ENCODE measurements at places on chromosomes 1 and 21.

GRCh38 chr21:41411449-41412089 is 14.5 kb upstream of the MX1 start:
- no peaks in the 10 kb centered on the region for H3K4me1 ChIP-seq
- no peak for ATAC-seq
- no peak overlapping the region for H3K27ac ChIP-seq
- H3K36me3 ChIP-seq, result peaks cover 52% of the 10 kb centered on the region
- no peaks in the 10 kb centered on the region for H3K27me3 ChIP-seq
- no peak overlapping the region for H3K4me3 ChIP-seq

DNA sequence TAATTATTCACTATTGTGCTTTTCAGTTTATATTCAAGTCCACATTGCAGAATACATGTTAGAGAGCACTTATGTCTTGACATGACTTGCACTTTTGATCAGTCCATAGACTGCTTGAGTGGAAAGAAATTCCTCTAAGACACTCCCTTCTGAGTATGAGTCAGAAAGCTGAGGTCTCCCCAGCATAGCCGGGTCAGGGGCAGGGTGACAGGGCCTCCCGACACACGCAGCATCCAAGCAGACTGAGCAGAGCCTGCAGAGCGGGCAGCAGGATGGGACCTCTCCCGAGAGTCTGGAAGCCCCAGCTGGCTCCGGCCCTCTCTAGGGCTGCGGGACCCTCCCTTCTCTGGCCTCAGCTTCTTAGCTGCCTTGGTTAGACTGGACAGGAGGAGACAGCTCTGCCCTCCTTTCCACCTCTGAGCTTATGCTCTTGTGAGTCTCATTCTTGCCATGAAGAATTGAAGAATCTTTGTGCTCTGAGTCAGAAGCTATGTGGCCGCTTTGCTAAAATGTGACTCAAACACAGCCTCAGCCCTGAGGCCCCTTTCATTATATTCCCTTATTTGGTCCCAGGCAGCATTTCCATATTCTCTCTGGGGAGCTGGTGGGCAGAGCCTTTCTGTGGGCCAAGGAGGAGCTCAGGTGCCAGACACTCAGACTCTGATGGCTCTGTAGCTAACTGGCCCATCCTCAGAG is 11.2 kb upstream of the CAPN2 start:
- ATAC-seq, result peak; percentile 39
- H3K4me3 ChIP-seq, result no peak overlapping the region
- H3K27ac ChIP-seq, result peak overlapping the region; percentile 50
- H3K36me3 ChIP-seq, result no peaks in the 10 kb centered on the region

GRCh38 chr1:38093569-38094520 is 47.3 kb upstream of the POU3F1 start:
- no peak for ATAC-seq
- no peaks in the 10 kb centered on the region for H3K36me3 ChIP-seq
- peaks cover 45% of the 10 kb centered on the region for H3K27me3 ChIP-seq
- no peak overlapping the region for H3K4me3 ChIP-seq
- peaks cover 11% of the 10 kb centered on the region for H3K4me1 ChIP-seq

DNA sequence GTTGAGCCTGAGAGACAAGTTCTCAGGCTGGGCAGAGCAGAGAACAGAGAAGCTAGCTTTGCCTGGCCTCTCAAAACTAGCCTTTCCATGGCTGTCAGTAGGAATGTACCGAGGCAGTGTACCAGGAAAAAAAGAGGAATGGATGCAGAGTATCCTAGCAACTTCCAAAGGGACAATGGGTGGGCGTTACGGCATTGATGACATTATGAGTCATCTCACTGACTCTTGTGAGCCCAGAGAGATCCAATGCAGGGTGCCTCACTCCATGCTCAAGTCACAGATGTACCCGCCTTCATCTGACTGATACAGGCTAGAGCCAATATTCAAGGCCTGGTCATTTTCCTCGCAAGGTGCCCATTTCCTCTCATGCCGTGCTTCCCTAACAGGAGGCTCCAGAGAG is 51.4 kb upstream of the C8B start:
- H3K4me1 ChIP-seq, result no peaks in the 10 kb centered on the region
- H3K27ac ChIP-seq, result no peak overlapping the region
- no peak overlapping the region for H3K4me3 ChIP-seq
- H3K27me3 ChIP-seq, result peaks cover 21% of the 10 kb centered on the region
- no peaks in the 10 kb centered on the region for H3K36me3 ChIP-seq
- no peak for ATAC-seq

DNA sequence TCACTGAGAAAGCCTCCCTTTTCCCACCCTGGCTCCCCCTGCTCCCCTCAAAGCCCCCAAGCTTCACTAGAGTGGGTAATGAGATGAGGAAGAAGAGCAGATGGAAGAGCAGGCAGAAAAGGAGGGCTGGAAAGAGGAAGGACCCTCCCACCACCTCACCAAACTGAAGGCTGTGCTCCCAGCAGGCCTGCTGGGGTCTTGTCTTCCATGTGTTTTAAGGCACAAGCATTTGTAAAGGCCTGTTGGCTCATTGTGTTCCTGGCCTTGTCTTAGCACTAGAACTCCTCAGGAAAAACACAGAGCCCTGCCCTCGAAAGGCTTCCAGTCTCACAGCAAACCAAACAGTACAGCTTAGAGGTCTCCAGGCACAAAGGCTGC is 51.5 kb downstream of the TOMM20 start:
- ATAC-seq, result no peak
- no peaks in the 10 kb centered on the region for H3K36me3 ChIP-seq
- H3K4me3 ChIP-seq, result no peak overlapping the region

DNA sequence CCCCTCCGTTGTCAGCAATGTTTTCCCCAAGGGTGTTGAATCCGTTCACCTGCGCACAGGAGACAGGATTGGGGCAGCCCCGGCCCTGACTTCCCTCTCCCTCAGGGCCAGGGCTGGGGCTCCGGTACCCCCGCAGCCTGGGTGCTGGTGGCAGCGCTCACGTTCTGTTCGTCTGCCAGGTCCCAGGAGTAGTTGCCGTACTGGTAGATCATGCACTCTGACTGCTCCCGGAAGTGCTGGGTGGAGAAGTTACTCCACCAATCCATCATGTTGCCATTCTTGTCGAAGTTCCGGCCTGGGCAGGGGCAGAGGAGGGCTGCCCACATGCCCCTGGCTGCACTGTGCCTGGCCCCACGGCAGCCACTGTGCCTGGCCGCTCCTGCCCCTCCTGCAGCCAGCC is 6.1 kb downstream of the PRXL2B start:
- no peak for ATAC-seq
- H3K36me3 ChIP-seq, result peaks cover 5% of the 10 kb centered on the region
- H3K27ac ChIP-seq, result peak overlapping the region; percentile 76
- peaks cover 29% of the 10 kb centered on the region for H3K27me3 ChIP-seq

GRCh38 chr1:110328274-110328673 is 10.9 kb upstream of the RBM15 start:
- no peak overlapping the region for H3K4me3 ChIP-seq
- H3K36me3 ChIP-seq, result no peaks in the 10 kb centered on the region
- no peak for ATAC-seq
- no peaks in the 10 kb centered on the region for H3K4me1 ChIP-seq
- H3K27ac ChIP-seq, result no peak overlapping the region

DNA sequence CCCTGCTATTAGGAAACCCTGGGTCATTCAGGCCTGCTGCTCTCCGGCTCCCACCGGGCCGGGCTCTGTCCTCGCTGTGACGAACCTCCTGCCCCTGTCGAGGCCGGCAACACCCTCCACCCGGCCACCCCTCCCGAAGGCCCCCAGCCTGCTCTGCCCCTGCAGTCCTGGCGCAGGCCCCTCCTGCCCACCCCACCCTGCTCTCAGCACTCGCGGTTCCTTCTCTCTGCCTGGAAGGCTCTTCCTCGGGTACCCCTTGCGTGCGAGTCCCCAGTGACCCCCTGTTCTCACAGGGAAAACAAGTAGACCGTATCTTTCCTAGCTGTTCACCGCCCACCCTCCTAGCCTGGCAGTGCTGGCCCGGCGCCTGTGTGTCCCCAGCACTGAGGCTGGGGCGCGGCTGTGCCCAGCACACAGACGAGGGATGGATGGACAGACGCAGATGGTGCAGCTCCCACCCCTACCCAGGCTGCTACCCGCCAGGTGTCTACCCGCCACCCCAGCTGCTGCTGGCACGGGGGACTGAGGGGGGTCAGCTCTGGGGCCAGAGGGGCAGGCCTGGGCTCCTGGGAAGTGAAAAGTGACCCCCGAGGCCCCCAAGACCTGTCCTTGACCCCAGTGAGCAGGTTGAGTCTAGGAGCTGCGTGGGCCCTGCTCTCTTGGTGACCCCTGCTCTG is 3.1 kb upstream of the VWA1 start:
- H3K36me3 ChIP-seq, result no peaks in the 10 kb centered on the region
- H3K4me3 ChIP-seq, result no peak overlapping the region
- peaks cover 81% of the 10 kb centered on the region for H3K27me3 ChIP-seq
- peaks cover 20% of the 10 kb centered on the region for H3K4me1 ChIP-seq

- H3K27ac ChIP-seq, result peak overlapping the region; percentile 98
- peak; percentile 53 for ATAC-seq
- no peaks in the 10 kb centered on the region for H3K27me3 ChIP-seq
- H3K36me3 ChIP-seq, result peaks cover 42% of the 10 kb centered on the region
- H3K4me1 ChIP-seq, result peaks cover 78% of the 10 kb centered on the region
These were observed 193.0 kb downstream of the HLX start for GRCh38 chr1:221072214-221072613.

GRCh38 chr1:111656086-111657017 is 36.8 kb downstream of the RAP1A start:
- ATAC-seq, result no peak
- no peak overlapping the region for H3K4me3 ChIP-seq
- H3K27me3 ChIP-seq, result no peaks in the 10 kb centered on the region
- peak overlapping the region; percentile 50 for H3K27ac ChIP-seq

DNA sequence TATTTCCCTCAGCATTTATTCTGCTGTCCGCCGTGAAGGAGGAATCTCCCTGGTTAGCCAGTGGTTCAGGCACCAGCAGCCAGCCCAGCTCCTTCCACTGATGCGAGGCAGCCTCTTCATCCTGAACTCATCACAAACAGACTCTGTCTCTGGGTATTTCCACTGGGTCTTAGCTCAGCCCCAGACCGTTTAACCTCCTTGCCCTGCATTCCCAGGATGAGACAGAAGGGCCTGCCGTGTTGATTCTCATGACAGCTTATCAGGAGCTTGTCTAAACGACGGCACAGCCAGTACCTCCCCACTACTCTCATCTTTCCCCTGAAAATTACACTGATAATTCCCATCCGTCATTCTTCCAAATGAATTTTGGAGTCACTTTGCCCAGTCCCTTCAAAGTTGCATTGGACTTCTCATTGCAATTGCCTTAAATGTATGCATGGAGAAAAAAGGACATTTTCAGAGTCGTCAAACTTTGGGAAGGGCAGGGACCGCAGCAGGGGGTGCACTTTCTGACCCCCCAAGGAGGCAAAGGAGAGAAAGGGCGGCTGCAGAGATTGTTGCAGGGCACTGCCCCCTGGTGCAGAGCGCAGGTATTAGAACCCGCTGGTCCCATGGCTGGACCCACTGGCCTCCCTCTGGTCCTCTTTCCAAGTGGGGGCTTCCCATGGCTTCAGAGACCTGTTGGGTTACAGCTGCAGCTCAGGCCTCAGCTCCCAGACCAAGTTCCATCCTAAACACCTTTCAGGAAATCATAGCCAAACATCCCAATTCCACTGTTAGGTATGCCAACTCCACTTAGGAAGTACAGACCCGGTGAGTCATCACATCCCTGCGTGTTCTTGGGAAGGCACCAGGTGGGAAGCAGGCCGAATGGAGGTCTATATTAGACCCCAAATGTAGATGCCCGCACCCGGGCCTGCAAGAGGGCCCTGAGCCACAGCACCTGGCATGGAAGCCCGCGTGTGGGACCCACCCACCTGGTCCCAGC is 3.7 kb upstream of the MEGF6 start:
- H3K4me1 ChIP-seq, result peaks cover 22% of the 10 kb centered on the region
- H3K27me3 ChIP-seq, result peaks cover 56% of the 10 kb centered on the region
- ATAC-seq, result no peak
- no peaks in the 10 kb centered on the region for H3K36me3 ChIP-seq
- no peak overlapping the region for H3K4me3 ChIP-seq

GRCh38 chr1:184506481-184506880 is 119.7 kb downstream of the C1orf21 start:
- H3K27ac ChIP-seq, result no peak overlapping the region
- peaks cover 6% of the 10 kb centered on the region for H3K27me3 ChIP-seq
- no peaks in the 10 kb centered on the region for H3K36me3 ChIP-seq
- ATAC-seq, result no peak
- H3K4me1 ChIP-seq, result no peaks in the 10 kb centered on the region

- H3K27me3 ChIP-seq, result no peaks in the 10 kb centered on the region
- ATAC-seq, result no peak
- peaks cover 74% of the 10 kb centered on the region for H3K36me3 ChIP-seq
- H3K27ac ChIP-seq, result peak overlapping the region; percentile 95
- peaks cover 36% of the 10 kb centered on the region for H3K4me1 ChIP-seq
These were observed 3.7 kb downstream of the MCL1 start for GRCh38 chr1:150575518-150576366.

DNA sequence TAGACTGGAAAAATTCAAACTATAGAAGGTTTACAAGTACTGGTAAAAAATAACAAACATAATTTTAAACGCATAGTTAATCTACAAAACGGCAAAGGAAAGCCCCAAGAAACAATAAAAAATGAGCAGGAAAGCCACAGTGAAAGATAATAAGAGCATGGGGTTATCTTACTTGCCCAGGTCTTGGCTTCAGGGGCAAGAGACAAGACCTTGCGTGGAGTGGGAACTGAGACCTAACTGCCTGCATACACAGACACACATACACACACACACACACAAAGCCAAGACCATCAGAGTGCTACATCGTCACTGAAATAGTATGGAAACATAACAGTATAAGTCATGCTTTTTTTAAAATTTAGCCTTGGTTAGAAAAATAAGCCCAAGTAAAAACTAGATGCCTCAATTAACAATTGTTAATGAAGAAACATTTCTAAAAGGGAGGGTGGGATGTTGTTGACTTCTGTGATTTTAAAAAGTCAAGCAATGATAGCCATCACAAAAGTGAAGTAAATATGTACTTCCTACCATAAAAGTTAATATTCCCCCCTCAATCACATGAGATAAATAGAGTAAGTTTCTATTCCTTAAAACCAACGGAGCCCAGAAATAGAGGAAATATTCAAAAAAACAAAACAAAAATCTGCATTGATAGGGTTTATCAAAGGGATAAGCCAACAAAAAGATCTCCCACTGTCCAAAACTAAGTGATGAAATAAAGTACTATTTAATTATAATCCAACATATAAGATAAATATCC is 29.4 kb upstream of the CRP start:
- ATAC-seq, result no peak
- H3K4me3 ChIP-seq, result no peak overlapping the region
- H3K27me3 ChIP-seq, result peaks cover 50% of the 10 kb centered on the region
- H3K4me1 ChIP-seq, result no peaks in the 10 kb centered on the region
- H3K36me3 ChIP-seq, result no peaks in the 10 kb centered on the region

- ATAC-seq, result no peak
- no peak overlapping the region for H3K27ac ChIP-seq
- no peak overlapping the region for H3K4me3 ChIP-seq
- H3K4me1 ChIP-seq, result no peaks in the 10 kb centered on the region
- H3K36me3 ChIP-seq, result no peaks in the 10 kb centered on the region
- H3K27me3 ChIP-seq, result peaks cover 53% of the 10 kb centered on the region
These were observed 126.7 kb downstream of the CAMTA1 start for GRCh38 chr1:6911974-6912373.

All from stimulated activated memory B cell treated with anti-CD40 and anti-IgM and Interleukin-4, amounts not matched to agents 10 μg/mL and 1 μg/mL and 100 μg/mL, for 72 hours (primary cell).